ENCODE measurements at places on chromosomes 6 and 20.

DNA sequence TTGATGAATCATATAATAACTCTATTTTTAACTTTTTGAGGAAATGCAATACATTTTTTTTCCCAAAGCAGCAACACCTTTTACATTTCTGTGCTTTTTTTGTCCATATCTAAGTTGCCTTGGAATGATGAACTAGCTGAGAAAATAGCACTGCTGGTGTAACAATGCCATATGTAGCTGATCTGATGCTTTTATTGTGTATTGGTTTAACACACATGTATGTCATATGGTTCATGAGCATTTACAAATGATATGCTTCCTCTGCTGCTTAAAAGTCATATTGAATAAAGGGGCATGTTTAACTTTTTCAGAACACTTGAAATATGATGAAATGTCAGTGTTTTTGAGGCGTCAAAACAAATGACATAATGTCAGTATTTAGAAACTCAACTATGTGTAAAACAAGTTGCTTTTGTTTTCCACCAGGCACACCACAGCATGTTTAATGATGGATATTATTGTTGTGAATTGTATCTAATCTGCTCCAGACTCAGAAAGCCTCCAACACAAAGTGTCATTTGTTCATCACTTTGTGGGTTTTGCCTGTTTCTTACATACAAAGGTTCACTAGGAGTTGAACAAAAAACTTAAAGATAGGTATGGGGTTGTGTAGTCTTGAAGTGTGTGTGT is 775.8 kb upstream of the FLRT3 start:
- DNase-seq: no peak

- no peak for DNase-seq
Observed at GRCh38 chr20:52076164-52076563, 115.4 kb downstream of the ZFP64 start.

DNA sequence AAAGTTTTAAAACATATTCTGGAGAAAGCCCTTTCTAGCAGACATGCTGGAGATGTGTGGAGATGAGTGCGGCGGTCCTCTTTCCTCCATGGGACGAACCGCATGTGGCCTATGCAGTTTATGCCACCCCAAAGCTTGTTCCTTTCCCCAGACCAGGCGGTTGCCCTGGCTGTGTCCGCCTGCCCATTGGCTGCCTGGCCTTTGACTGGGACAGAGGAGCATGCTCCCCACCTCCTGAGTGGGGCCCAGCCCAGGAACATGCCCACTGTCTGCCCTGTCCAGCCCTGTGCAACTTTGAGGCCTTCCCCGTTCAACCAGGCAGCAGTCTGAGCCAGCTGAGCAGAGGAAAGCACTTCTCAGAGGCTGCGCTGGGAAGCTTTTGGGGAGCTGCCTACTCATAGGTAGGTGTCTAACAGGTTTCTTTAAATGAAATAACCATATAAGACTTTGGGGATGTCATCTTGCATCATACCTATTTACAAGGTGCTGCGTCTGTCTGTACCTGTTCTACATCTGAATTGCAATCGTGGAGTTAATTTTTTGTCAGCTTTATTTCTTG is 20.6 kb downstream of the FOXC1 start:
- no peak for DNase-seq

DNA sequence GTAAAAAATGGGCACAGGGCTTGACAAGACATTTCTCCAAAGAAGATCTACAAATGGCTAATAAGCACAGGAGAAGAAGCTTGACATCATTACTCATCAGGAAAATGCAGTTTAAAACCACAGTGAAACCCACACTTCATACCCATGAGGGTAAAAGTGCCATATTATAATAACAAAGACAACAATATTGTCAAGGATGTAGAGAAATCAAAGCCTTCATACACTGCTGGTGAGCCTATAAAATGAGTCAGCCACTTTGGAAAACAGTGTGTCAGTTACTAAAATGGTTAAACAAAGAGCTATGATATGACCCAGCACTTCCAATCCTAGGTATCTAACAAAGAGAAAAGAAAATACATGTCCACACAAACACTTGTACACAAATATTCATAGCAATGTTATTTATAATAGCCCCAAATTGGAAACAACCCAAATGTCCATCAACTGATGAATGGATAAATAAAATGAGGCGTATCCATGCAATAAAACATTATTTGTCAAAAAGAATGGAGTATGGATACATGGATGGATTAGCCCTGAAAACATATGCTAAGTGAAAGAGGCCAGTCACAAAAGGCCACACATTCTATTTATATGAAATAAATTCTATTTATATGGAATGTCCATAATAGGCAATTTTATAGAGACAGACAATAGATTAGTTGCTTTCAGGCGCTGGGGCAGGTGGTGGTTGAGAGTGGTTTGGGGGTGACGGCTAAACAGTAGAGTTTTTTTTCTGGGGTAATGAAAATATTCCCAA is 11.5 kb upstream of the IL20RA start:
- DNase-seq: no peak

DNA sequence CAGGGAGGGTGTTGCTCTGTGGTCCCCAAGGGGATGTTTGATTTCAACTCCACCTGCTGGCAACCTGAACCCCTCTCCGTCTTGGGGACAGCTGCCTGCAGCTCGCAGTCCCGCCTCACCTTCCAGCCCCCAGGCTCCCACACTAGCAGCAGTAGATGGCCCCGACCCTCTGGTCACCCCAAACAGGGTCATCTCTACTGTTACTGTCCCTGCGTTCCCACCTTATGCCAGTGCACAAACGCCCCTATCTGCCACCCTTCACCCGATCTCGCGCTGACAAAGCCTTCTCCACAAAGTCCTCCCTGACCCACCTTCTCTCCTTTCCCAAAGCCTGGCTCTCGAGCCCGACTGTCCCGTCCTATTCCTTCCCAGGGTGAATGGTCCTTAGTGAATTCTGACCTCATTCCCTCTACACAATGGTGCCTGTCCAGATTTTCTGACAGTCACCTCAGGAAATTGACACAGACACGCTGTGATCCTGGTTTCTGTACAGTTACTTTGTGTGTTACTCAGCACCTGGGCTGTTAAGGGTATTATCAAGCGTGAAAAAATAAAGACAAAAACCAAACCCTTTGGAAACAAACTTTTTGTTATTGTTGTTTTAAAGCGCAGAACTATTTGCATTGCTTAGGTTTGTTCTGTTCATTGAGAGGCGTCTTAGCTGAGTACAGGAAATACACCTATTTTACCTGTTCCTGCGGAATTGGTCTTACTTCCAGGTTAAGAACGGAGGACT is 728 bp downstream of the FUT9 start:
- DNase-seq: no peak

DNA sequence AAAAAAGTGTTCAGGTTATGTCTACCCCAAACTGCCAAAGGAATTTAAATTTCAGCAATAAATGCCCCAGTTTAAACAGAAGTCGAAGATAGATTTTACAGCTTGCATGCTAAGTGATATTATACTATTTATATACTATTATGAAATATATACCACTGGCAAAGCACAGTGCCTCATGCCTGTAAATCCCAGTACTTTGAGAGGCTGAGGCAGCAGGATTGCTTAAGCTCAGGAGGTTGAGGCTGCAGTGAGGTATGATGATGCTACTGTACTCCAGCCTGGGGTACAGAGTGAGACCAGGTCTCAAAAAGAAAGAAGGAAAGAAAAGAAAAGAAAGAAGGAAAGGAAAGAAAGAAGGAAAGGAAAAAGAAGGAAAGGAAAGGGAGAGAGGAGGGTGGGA is 102.1 kb downstream of the MTFR2 start:
- no peak for DNase-seq

GRCh38 chr6:125207956-125208355 is 54.4 kb downstream of the TPD52L1 start:
- DNase-seq: no peak

GRCh38 chr20:59205044-59205443 is 41.4 kb downstream of the ZNF831 start:
- no peak for DNase-seq

- DNase-seq: no peak
Observed at GRCh38 chr6:84639396-84639795, 125.0 kb downstream of the TBX18 start.

GRCh38 chr20:37198932-37199660 is 19.7 kb upstream of the MROH8 start:
- DNase-seq: no peak

GRCh38 chr20:655726-656624 is 3.0 kb upstream of the SRXN1 start:
- no peak for DNase-seq

DNA sequence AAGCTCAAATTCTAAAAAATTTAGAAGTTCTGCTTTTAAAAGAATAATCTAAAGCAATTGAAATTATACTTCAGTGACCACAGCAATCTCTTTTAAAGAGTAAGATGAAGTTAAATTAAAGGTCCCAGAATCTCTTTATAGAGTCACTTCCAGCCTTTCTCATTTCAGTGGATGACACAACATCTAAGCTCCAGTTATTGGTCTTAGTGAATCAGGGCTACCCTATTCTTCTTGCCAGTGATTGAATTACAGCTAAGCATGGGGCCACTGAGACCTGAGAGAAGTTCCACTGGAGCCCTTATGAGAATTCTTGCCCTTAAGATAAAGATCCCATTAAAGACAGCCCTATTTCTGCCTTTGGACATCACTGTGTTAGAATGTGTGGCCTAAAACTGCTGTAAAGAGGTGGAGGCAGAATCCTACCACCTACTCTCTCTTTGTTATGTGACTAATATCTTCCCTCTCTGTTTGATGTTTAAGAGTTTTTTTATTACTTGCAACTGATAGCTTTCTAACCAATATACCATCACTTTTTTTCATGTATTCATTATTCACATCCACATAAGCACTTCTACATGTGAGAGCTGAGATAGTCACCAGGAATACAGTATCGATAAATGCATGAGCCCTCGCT is 128.6 kb downstream of the UNC5CL start:
- DNase-seq: no peak

DNA sequence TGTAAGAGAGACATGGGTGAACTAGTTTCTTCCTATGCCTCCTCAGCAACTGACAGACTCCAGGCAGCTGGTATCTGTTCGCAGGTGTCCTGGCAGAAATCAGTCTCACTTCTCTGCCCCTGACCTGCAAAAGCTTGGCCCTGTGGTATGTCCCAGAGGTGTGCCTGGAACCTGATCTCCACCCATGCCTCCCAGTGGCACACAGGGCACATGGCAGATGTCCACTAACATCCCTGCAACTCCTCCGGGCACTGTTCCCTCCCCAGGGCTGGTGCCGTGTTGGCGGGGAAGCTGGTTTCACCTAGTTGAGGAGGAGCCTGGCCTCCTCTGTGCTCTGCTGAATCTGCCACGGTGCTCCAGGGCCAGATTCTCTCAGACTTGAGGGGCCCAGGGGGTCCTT is 123.3 kb upstream of the GGTLC1 start:
- DNase-seq: no peak

DNA sequence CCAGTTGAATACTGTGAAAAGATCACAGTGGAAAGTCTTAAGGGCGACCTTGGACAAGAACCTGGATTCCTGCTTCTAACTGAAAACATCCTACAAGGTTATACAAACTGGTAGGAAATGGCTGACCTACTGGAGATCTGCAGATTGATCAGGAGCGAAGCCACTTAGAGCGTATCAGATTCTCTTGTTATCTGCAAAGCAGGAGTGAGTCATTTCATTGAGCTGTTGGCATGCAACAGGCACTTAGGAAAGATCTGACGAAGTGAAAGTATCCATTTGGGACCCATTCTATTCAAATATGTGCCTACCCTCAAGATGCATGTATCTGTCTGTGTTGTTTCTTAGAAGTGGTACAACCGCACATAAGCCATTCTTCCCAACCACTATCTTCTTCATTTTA is 131.2 kb upstream of the RIN2 start:
- DNase-seq: no peak

GRCh38 chr20:23407781-23408464 is 13.4 kb downstream of the NAPB start:
- DNase-seq: no peak

GRCh38 chr6:166463359-166464067 is 80.8 kb upstream of the MPC1 start:
- DNase-seq: no peak
